Activated T-cell treated with anti-CD3 and anti-CD28 coated beads for 48 hours (primary cell): ENCODE measurements at places on chromosomes 3 and 15.

DNA sequence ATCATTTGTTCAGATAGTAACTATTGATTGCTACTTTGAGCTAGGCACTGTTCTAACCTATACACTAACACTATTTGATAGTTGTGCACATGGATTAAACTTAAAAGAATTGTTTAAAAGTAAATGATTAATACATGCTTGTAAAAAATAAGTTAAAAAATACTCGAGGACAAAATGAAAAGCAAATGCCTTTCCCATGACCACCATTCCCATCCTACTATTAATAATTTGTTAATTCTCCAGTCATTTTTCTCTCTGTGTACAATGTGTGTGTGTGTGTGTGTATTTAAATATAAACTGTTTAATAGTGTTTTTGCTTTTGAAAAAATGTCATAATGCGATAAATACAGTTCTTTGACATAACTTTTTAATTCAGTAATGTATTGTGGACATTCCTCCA is 78.7 kb upstream of the KCNMB2 start:
- DNase-seq, result no peak

DNA sequence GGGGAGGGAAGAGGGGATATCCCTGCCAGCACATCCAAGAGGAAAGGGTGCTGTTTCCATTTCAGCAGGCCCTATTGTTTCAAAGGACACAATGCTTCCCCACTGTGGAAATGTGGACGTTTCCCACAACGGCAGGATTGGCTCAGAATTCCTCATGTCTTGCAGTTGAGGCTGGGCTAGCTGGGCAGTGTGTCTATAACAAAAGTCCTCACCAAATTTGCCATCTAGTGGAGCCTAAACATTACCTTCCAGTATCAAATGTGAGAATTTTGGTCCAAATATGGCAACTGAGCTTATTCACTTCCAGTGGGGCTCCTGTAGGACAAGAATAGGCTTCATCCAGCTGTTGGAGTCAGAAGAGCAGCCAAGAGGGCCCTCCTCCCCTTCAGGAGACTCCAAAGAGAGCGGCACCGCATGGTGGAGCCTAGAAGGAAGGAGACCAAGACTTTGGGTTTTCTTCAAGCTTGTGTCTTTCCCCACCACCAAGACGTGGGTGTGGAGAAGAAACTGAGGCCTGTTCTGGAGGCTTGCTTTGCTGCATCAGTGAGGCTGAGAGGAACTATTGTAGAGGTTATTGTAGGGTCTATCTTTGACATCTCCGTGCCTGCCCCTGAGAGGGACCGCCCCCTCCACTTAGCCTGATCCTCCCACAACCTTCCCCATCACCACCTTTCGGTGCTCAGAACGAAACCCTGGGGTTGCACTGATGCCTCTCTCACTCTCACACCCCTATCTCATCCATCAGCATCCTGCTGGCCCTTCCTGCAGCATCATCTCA is 45.3 kb upstream of the SLCO2A1 start:
- no peak for DNase-seq

GRCh38 chr3:74605437-74605836 is 9.0 kb downstream of the CNTN3 start:
- DNase-seq, result no peak

DNA sequence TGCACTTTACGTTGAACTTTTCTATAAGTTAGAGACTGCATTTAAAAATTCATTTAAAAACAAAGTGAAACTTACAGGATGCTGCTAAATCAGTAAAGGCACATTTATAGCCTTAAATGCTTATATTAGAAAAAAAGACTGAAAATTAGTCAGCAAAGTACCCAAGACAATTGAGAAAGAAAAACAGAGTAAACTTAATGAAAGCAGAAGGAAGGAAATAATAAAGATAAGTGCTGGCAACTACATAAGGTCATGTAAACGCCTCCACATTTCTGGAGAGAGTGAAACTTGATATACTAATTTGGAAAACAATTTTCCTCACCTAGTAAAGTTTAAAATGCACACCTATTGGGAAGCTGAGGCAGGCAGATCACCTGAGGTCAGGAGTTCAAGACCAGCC is 58.2 kb upstream of the ACAN start:
- DNase-seq, result no peak

DNA sequence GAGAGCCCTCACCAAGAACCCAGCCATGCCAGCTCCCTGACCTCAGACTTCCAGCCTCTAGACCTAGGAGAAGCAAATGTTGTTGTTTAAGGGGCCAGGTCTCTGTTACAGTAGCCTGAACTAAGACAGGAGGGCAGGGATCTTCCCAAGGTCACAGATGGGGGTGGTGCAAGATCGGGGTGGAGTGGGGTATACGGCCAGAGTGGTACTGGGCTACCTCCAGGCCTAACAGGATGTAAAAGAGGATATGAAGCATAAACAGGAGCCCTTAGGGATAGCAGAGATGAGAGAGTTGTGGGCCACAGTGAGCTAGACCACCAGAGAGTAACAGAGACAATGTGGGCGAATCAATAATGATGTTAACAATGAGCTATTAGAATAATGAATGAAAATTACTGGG is 82.9 kb downstream of the TOP2B start:
- DNase-seq, result no peak

DNA sequence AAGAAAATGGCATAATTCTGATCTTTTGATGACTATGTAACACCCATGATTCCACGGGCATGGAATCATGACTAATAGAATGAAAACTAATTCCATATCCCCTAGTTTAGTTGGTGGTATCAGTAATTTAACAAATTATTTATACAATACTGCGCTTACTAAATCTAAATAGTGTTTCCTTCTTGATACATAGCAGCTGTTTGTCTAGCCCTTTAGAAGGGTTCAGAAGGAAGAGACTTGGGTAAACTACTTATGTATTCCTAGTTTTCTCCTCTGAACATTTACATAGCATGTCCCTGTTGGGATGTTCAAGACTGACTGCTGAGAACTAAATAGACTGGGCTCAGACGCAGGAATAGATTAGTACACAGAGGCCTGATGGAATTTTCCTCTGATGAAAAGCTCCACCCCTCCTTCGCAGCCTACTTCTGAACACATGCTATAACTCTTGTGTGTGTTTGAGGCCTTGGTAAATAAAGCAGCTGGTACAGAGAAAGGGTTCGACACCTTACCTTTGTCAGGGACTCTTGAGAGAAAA is 330.6 kb upstream of the LMCD1 start:
- DNase-seq, result no peak

DNA sequence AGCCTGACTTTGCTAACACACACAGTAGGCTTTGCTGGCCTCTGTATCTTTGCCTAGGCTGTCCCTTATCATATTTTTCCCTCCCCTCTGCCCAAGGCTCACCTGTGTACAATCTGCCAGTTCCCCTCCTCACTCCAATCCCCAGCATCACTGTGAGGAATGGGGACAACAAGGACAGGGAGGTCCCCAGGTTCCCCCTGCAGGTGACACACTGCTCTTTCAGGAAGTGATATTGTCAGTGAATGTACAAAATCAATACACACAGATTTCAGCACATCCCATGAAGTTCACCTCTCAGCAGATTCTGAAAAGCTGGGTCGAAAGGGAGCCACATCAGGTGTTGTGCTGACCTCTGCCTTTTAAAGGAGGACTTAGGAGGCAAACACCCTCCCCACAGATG is 177.5 kb downstream of the RAB11A start:
- DNase-seq, result no peak

- DNase-seq, result no peak
Observed at GRCh38 chr3:112638327-112639020, 2.5 kb downstream of the CCDC80 start.

DNA sequence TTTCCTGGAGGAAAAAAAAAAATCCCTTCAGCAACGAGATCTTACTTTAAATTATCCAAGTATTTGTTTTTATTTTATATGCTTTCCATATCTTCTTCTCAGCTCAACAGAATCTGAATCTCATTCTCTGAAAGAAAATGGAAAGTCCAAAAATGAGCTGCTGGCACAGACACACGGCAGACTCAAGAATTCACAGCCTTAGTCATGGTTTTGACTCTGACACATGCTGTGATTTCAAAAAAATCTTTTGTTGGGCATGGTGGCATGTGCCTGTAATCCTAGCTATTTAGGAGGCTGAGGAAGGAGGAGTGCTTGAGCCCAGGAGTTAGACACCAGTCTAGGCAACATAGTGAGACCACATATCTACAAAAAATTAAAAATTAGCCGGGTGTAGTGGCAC is 565.0 kb downstream of the MAGI1 start:
- DNase-seq, result no peak

DNA sequence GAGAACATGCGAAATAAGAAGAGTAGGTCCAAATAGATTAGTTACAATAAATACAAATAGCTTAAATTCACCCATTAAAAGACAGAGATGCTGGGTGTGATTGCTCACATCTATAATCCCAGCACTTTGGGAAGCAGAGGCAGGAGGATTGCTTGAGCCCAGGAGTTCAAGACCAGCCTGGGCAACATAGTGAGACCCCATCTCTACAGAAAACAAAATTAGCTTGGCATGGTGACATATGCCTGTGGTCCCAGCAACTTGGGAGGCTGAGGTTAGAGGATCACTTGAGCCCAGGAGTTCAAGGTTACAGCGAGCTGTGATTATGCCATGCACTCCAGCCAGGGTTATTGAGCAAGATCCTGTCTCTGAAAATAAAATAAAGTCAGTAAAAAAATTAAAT is 109.1 kb upstream of the WNT5A start:
- DNase-seq, result no peak

GRCh38 chr15:31442699-31443111 is 116.1 kb downstream of the KLF13 start:
- DNase-seq, result no peak

GRCh38 chr15:88609344-88610090 is 11.6 kb upstream of the AEN start:
- no peak for DNase-seq

- no peak for DNase-seq
Observed at GRCh38 chr3:134446800-134447199, 39.0 kb downstream of the ANAPC13 start.

- DNase-seq, result no peak
Observed at GRCh38 chr15:93562395-93563123, 473.5 kb upstream of the RGMA start.

DNA sequence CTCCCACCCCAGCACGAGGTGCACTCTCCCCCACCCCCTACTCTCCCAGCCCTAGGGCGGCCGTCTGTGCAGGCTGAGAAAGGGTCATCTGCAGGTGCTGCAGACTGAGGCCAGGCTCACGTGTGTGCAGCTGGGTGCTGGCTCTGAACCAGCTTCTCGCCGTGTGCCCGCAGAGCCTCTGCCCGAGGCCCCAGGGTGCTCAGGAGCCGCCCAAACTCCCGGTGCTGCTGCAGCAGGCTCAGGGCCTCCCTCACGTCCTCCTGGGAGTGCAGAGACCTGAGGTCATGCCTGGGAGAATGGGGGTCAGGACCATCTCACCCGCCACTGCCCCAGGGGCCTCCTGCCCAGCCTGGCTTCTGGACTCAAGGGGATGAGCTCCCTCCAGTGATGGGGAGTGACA is 17.2 kb downstream of the SPTBN5 start:
- no peak for DNase-seq

GRCh38 chr15:90059208-90059985 is 42.9 kb downstream of the IDH2 start:
- peak; percentile 78 for DNase-seq

- DNase-seq, result no peak
Observed at GRCh38 chr3:117435506-117435905, 725.9 kb downstream of the TUSC7 start.

DNA sequence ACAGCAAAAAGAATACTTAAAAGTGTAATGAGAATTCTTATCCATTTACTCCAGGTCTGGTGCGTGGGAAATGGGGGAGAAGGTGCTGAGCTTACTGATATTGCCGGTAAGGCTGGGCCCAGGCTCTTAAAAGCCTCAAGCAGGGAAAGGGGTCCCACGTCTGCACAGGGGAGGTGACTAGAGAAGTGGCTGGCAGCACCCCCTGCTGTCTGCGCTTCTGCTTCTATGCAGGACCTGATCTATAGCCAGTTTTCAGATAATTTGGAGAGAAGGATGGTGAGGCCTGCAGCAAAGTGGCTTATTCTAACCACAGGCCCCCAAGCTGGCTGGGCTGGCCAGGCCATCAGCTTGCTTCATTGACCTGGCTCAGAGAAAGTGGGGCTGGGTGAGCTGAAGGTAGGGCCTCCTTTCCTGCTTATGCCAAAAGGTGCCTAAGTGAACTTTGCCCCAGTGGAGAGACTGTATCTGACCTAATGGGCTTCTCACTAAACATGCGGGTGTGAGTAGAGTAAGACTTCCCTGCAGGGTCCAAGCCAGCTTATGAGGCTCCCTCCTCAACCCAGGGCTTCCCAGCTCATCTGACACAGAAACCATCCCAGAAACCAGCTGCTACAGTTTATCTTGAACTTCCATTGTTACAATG is 30.9 kb upstream of the ATP1B3 start:
- DNase-seq, result peak; percentile 8

- DNase-seq, result no peak
Observed at GRCh38 chr15:93250209-93250608, 161.2 kb upstream of the RGMA start.

DNA sequence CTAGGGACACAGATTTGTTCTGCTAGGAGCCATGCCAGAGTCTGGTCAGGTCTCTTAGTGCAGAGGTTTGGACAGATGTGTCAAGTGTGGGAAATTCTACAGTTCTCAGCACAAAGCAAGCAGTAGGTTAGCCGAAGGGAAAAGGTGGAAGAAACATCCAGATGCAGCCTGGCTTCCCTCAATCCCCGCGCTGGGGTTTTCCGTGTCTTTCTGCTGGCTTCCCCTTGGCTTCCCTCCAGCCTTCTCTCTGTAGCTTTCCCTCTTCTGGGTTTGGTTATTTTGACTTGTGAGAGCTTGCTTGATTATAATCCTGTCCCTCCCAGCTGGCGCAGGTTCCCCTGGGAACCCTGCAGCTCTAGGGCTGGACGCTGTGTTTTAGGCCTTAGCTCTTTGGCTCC is 4.1 kb downstream of the TF start:
- no peak for DNase-seq
